ENCODE measurements at places on chromosomes 3 and 15. TPM values are rescaled to one million over a fixed set of nuclear protein-coding genes. Genes with fewer than 3 reads are reported as not detected.

Gene ZCWPW2
- 0.06 TPM for total RNA-seq

Gene IQCH
- 1.6 TPM for total RNA-seq

Gene ADAMTS17
- 0.06 TPM for total RNA-seq

Gene DHFR2
- total RNA-seq: 3.1 TPM

Gene NMD3
- 68.7 TPM for total RNA-seq

Gene CELF6
- total RNA-seq: not detected

Gene NANOGP8
- total RNA-seq: not detected

Gene RPP25
- 27.3 TPM for total RNA-seq

Gene IDH3A
- total RNA-seq: 81.1 TPM

Gene CYP1A1
- 2.0 TPM for total RNA-seq

Gene CHRFAM7A
- total RNA-seq: 3.8 TPM

Gene CLDN16
- total RNA-seq: 0.06 TPM

Gene TMEM207
- total RNA-seq: not detected

Gene CSPG5
- 1.2 TPM for total RNA-seq

Gene PDZRN3
- not detected for total RNA-seq

Gene SLC51B
- 10.3 TPM for total RNA-seq

Gene ARGFX
- not detected for total RNA-seq

Gene ANXA2
- 4,670 TPM for total RNA-seq

Gene CCR8
- not detected for total RNA-seq

Gene KIF9
- 19.6 TPM for total RNA-seq

Gene ANKRD63
- total RNA-seq: 0.19 TPM

Gene CLRN1
- not detected for total RNA-seq

Gene MESP1
- 7.2 TPM for total RNA-seq

Gene XIRP1
- 0.07 TPM for total RNA-seq

Gene ITGA11
- 5.3 TPM for total RNA-seq

Gene ZNF148
- 11.4 TPM for total RNA-seq

Gene CADM2
- total RNA-seq: 0.23 TPM

Gene SCG3
- total RNA-seq: not detected

Gene CCDC13
- 0.49 TPM for total RNA-seq

Gene IL5RA
- not detected for total RNA-seq
